GM13977 (cell line): ENCODE measurements at places on chromosomes 6 and 20.
A peak's percentile ranks its signal among the peaks of the same experiment; 100 is the strongest.

DNA sequence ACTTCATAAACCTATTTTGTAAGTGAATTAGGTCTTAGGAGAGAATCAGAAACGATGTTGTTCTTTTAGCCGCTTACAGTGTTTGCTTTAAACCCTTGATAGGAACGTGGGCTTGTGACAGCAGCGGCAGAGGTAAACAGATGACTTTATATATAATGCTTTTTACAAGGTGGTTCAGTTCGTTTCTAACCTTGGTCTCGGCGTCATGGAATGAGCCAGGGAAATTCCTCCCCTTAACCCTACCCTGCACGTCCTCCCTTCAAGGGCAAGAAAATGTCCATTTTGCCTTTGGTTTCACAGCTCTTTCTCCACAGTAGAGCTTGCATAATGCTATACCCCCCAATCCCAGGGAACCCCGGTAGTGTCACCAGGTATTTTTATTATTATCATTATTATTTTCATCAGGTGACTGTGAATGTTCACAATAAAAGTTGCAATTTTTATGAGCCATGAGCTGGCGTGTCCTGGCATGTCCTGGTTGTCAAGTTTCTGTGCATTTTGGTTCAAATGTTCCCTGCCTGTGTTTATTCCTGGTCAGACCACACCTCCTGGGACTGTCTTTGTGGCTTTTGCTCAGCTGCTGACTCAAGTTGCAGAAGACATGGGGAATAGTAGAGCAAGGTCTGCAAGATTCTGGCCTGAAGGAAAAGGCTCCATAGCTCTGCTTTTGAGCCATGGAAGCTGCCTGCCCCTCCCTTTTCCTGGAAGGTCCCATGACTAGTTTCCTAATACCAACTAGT lies 112.8 kb upstream of the BMP2 start:
- DNase-seq: no peak

- DNase-seq: no peak
Observed at GRCh38 chr20:7155282-7155681, 387.8 kb downstream of the BMP2 start.

DNA sequence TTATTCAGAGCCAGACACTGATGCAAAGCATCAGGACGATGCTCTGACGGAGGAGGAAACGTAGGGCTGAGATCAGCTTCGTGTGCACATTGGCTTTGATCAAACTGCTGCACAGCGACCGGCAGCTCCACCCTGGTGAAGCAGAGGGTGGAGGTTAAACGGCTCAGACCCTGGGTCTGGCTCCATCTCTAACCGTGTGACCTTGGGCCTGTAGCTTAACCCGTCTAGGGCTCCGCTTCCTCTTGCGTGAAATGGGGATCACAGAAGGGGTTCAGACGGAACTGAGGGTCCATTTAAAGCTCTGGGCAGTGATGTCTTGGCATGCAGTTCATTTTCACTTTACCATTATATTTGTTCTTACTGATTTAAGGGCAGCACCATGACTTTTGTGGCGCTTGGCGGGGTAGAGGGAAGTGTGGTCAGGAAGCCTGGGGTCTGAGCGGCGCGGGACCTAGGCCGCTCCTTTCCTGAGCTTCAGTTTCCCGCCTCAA lies 644 bp downstream of the RBL1 start:
- DNase-seq: peak; percentile 40

GRCh38 chr6:90464507-90464906 lies 122.4 kb downstream of the MAP3K7 start:
- no peak for DNase-seq

DNA sequence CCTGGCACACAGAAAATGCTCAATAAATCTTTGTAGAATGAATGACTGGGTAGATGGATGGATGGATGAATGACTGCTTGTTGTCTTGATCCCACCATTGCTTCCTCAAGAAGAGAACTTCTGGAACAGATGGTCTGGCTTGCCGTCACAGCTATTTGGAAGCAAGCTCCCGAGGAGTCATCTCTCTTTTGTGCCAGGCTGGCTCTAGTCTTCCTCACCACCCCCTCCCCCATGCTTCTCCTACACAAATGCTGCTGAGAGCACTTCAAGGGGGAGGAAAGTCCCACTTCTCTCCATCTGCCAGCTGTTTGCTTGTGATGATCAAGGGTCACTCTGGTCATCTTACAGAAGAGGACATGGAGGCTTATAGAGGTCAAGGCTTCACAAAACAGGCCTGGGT lies 11.6 kb upstream of the KCNG1 start:
- no peak for DNase-seq

GRCh38 chr6:43934183-43934802 lies 164.3 kb downstream of the VEGFA start:
- DNase-seq: no peak

DNA sequence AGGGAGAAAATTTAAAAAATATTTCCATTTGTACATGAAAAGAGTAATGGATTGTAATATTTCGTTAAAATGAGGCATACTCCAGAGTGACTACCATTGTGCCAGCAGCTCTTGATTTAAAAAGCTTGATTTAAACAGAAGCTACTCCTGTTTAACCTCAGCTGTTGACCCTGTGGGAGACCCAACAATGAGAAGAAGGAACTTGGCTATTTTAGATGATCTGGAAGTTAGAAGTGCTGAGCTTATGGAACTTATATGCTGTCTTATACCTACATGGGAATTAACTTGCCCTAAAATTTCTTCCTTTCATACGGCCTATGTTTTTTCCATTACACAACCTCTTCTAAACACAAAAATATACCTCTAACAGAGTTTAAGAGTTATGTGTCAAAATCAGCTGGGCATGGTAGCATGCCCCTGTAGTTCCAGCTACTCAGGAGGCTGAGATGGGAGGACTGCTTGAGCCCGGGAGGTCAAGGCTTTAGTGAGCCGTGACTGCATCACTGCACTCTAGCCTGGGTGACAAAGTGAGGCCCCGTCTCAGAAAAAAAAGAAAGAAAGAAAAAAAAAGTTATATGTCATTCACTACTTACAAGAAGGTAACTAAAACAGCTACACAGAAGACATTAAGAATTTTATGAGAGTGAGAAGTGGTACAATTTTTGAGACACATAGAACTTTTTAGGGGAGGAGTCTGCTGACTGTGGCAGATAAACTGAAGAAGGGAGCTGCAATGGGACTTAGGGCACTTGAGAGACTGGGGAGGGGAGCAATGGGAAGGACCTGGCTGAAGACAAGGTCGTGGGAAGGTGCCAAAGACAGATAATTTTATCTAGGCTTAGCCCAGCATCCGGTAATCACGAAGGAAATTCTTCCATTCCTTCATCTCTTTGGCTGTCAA lies 139.9 kb downstream of the MYB start:
- DNase-seq: no peak

DNA sequence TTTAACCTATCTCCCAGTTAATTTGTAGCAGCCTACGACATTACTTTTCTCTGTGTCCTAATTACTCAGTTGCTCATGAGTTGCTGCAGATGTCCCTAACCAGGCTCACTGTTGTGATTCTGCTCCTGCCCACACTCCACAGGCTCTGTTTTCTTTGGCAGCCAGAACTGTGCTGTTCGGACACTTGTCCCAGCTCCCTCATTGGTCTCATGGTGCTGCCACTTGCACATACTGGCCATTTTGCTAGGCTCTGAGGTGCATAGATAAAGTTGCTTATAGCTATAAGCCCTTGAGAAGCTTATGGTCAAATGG lies 55.0 kb downstream of the NOX3 start:
- no peak for DNase-seq

- no peak for DNase-seq
Observed at GRCh38 chr6:113650610-113650979, 206.6 kb upstream of the MARCKS start.

- DNase-seq: no peak
Observed at GRCh38 chr6:151763303-151763702, 44.2 kb upstream of the ESR1 start.

- no peak for DNase-seq
Observed at GRCh38 chr20:62694106-62694505, 14.5 kb upstream of the NTSR1 start.

DNA sequence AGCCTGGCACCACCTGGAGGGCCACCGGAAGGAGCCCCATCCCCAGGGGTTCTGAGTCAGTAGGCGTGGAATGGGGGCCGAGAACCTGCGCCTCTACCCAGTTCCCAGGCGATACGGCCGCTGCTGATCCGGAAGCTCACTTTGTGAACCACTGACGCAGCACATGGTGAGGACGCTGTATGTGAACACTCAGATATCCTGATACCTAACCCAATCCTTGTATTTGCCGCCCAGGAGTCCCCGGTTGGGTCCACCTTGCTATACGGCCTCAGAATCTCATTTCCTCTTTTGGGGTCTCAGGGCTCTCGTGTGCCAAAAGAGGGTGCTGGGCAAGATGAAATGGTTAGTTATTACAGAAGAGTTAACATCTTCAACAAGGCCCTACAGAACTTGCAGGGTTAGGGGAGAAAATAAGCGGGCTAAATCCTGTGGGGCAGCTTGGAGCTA lies 604 bp upstream of the RAB5IF start:
- peak; percentile 63 for DNase-seq

DNA sequence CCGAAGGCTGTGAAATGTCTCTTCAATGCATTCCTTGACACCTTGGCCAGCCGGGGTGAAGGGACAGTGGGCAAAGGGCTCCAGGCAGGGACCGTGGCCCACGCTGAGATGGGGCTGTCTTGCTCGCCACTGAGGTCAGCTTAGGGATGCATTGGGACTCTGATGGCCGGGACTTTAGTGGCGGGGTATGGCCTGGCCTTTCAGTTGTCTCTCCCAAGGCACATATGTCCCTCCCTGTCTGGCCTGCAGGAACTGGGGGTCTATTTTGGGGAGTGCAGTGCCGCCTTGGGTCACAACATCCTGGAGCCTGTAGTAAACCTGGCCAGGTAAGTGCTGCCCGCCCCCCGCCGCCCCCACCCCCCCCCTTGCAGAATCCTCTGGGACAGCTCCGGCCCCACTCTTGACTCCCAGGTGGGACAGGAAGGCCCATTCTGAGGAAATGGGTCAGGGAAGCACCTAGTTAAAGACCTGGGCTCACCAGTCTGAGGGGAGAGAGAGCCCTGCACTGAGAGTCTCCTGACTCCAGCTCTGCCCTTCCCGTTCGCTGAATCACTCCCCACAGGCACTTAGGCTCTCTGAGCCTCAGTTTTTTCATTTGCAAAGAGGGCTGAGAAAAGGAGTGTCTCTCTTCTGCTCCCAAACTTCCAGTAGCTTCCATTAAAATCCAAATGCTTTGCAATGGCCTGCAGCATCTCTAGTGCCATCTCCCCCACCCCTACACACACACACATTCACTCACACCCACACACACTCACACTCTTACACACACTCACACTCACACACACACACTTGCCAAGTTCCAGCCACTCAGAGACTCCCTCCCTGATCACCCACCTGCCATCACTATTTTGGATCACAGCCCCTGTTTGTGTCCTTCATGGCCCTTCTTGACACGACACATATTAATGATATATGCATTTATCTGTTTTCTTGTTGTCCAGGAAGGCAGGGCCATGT lies 33.1 kb downstream of the RAB44 start:
- DNase-seq: no peak
